Kidney glomerular epithelial cell (primary cell): ENCODE measurements at places on chromosomes 6 and 20.

- DNase-seq = no peak
Measured at GRCh38 chr6:158655569-158656450, 6.0 kb downstream of the SYTL3 start.

DNA sequence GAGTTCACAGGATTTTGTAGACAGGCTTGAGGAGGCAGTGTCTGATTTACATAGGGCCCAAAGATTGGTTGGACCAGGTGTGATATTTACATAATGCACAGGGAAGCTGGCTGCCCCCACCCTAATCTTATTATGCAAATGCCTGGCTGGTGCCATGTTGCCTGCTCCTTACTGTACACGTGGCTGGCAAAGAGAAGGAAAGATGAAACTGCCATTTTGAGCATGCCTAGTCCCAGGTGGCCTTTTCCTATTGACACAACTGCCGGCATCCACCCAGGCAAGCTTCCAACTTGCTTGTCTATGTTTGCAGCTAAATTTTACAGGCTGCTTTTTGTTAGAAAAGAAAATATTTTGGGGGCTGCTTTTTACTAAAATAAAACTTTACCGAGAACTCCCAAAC is 174.6 kb downstream of the LMBRD1 start:
- DNase-seq = no peak

GRCh38 chr6:16799279-16800193 is 38.3 kb upstream of the ATXN1 start:
- DNase-seq = no peak

DNA sequence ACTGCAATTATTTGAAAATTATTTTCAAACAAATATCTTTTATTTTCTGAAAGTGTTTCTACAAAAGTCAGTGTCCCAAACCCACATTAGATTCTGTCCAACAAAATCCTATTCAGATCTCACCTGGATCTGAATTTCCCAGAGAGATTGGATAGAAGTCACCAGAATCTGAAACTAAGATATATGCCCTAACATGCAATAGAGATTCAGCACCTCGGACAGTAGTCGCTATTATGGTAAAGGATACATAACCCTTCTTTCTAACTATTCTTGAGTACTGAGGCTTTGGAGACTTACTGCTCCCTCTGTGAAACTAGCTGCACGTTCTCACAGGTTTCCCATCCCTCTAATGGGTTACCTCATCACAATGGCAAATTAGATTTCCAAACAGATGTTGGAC is 151.4 kb downstream of the ID4 start:
- DNase-seq = peak; percentile 6

- no peak for DNase-seq
Measured at GRCh38 chr6:37280162-37280887, 22.4 kb upstream of the TMEM217 start.

- peak; percentile 58 for DNase-seq
Measured at GRCh38 chr6:5302995-5303622, 41.8 kb downstream of the FARS2 start.
